ENCODE measurements at places on chromosomes 1 and 21. TPM values are rescaled to one million over a fixed set of nuclear protein-coding genes. Genes with fewer than 3 reads are reported as not detected.

DNA sequence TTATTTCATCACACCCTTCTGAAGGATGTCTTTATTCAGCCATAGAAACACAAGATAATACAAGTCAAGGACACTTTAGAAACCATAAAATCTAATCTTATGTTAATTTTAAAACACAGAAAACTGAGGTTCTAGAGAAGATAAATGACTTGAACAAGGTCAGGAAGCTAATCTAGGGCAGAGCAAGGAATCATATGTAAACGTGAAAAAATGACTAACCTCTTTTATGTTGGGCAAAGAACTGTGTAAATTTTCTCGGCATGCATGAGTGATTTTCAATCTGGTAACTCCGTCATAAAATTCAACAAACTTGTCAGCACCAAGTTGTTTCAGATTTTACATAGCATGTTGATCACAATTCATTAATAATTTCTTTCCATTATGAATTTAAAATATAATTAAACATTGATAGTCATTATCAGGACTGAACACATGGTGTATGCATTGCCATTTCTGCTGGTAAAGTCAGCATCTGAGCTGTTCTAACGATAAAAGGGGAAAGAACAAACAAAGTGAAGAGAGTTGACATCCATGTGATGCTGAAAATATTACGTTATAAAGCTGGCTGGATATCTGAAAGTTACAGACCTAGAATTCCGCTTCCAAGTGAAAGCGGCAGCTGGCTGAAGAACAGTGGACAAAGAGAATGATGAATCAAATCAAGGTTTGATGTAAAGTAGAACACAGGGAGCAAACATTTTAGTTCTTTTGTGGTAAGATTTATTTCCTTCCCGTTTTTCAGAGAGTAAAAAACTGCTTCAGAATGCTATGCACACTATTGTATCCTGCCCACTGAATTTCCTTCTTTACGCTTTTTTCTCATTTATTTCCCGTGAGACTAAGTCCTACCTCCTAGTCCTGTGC is 1037.4 kb upstream of the TMPRSS15 start:
- DNase-seq: no peak

GRCh38 chr1:210626341-210626740 is 297.6 kb downstream of the HHAT start:
- no peak for DNase-seq

- DNase-seq: no peak
Measured at GRCh38 chr1:238960071-238960470, 426.3 kb upstream of the CHRM3 start.

DNA sequence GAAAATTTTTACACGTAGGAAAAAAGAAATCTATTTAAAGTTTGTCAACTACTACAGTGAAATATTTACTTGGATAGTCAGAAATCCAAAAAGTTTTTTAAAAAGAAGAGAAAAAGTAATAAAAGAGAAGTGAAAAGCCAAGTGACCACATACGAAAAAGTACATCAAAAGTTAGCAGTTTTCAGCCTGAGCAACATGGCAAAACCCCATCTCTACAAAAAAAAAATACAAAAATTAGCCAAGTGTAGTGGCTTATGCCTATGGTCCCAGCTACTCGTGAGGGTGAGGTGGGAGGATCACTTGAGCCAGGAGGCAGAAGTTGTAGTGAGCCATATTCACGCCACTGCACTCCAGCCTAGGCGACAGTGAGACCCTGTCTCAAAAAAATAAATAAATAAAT is 5.2 kb upstream of the MR1 start:
- DNase-seq: no peak

DNA sequence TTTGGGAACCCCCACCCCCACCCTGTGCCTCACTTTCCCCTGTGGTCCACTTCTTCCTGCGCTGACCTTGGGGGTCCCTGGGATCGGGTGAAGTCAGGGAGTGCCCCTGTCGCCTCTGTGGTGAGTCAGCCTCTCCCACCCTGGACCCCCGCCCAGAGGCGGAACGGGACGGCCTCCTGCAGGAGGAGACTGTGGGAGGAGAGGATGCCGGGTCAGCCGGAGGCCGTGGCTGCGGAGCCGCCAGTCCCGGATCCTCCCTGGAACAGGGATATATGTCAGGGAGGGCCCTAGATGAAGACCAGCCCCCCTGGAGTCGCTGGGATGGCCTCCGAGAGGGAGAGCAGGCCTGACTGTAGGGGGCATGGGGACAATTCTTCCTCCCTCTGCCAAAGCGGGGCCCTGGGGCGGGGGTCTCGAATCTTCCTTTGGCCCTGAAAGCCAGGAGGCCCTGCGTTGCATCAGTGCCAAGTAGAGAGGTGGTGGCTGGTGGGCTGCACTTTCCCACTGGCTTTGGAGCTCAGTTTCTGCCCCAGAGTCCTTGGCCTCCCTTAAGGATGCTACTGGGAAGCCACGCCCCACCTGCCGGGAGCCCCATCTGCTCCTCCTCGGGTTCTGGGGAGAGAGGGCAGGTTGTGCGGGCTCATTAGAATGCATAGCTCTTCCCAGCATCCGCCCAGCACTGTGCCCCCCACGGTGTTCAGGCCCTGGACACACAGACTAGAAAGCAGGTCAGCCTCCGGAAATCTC is 930 bp downstream of the ARHGEF10L start:
- no peak for DNase-seq

GRCh38 chr1:165905853-165906252 is 78.4 kb downstream of the UCK2 start:
- no peak for DNase-seq

DNA sequence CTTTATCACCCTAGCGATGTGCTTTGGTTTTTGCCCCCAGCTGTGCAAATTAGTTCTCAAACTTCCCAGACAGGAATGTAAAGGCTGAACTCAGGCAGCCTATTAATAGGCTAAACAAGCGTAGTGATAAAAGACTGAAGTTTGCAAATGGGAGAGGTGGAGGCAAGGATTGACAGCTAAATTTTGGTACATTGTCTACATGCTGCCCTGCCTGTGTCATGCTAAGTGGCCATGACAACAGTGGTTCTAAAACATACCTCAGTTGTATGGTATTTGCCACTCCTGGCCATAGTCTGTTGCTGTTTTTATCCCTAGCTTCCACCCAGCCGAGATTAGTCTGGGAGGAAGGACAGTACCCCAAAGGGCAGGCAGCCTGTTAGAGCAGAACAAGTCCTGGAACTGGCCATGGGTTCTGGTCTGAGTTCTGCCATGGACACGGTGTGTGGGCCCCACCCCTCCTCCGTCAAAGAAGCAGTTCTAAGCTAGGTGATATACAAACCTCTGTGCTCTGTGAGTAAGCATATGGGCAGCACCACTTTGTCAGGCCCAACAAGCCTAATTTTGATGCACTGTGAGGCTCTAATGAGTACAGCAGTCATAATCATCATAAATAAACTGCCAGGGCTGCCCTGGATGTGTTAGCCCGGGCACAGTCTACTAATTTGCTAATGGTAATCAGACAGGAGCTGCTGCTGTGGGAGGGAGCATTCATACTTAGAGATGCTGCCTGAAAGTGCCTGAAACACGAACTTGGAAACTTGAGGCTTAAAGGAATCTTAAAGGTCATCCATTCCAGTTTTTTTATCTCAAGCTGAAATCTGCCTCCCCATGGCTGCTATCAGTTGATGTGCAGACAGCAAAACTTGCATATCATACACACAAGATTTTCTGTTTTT is 177.1 kb downstream of the HHAT start:
- no peak for DNase-seq

GRCh38 chr21:35280231-35280630 is 231.1 kb upstream of the RUNX1 start:
- no peak for DNase-seq

GRCh38 chr1:165826565-165827267 is 698 bp upstream of the UCK2 start:
- DNase-seq: peak; percentile 7

- DNase-seq: peak; percentile 31
Measured at GRCh38 chr21:32414579-32415358, 2.3 kb downstream of the EVA1C start.

DNA sequence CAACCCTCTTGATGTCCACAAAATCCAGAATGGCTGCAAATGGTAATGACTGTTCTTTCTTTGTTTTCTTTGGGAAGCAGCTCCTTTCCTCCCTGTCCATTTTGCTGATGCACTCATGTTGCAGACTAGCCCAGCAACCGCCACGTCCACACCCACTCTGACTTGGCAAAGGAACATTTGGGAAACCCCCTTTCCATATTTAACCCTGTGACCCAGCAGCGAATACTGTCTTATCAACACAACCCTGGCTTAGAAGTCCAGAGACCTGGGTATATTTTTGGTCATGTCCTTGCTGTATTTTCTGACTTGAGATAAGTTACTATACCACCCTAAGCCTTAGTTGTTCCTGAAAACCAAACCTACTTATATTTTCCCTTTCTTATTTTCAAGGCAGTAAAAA is 18.1 kb upstream of the SHE start:
- DNase-seq: no peak

GRCh38 chr1:10898921-10899320 is 102.5 kb upstream of the CASZ1 start:
- no peak for DNase-seq

DNA sequence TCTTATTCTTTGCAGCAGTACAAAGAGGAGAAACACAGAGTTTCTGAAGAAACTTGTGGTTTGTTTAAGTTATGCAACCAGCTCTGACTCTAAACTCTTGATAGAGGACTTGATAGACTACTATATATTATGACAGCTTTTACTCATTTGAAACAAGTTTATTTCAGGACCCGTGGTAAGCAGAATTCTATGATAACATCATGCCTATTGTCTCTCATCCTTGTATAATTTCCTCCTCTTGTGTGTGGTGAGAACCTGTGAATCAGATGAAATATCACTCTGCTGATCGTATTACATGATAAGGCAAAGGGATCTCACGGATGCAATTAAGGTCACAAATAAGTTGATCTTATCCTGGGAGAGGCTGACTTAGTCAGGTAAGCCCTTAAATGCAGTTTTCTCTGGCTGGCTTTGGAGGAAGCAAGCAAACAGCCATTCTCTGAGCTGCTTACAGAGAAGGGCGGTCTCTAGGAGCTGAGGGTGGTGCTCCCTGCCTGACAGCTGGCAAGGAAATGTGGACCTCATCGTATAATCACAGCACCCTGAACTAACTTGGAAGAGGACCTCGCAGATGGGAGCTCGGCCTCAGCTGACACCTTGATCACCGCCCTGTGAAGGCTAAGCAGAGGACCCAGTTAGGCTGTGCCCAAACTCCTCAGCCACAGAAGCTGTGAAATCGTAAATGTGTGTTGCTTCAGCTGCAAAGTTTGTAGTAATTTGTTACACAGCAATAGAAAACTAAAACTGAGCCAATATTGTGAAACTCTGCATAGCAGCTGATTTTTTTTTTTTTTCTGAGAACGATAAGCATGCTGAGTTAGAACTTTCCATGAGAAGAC is 151.1 kb upstream of the DPT start:
- DNase-seq: peak; percentile 54

GRCh38 chr1:25134801-25135461 is 97.4 kb downstream of the SYF2 start:
- DNase-seq: no peak

Gene ATP5PO
- 70.1 TPM for total RNA-seq

Gene PKN2
- total RNA-seq: 12.2 TPM

Gene PCAT6
- total RNA-seq: not detected

Gene CENPF
- 33.1 TPM for total RNA-seq
